Stimulated activated effector memory CD8-positive, alpha-beta T cell treated with anti-CD3 and anti-CD28 coated beads, Interleukin-12 subunit alpha, Interleukin-12 subunit beta, amount 100 ng/mL, for 72 hours (primary cell): ENCODE measurements at places on chromosomes 4 and X.

GRCh38 chr4:58166490-58166889, 1056.3 kb upstream of the IGFBP7 start:
- no peak for DNase-seq

GRCh38 chr4:153531976-153532626, 65.9 kb downstream of the TMEM131L start:
- no peak for DNase-seq

GRCh38 chr4:101833480-101833879, 43.0 kb downstream of the BANK1 start:
- no peak for DNase-seq

DNA sequence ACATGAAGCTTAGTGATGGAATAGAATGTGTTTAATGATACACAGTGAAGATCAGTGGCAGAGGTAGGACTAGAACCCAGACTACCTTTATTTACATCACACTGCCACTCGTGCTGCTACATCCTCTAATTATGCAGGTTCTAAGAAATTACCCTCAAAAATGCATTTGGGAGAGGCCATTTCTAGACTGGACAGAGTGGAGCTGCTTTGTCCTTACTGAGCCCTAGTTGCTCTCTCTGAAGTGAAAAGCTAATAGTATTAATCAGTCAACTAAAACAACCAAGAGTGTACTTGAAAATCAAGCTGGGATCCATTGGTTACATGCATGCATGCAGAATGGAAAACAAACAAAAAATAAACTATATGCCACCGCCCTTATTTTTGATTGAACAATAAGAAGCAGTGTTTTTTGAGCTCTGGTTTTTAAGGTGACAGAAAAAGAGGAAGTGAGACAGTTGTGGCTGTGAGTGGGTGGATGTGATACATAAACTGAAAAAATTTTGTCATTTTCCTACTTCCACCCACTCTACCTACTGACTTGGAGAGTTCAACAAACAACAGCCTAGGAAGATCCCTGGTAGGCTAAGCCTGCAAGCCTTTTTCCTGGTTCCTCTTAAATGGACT, 6.8 kb upstream of the VSIG4 start:
- peak; percentile 54 for DNase-seq
